ENCODE measurements at places on chromosomes 13 and 19.

GRCh38 chr13:80486402-80486801 lies 145.5 kb upstream of the SPRY2 start:
- no peak for DNase-seq

DNA sequence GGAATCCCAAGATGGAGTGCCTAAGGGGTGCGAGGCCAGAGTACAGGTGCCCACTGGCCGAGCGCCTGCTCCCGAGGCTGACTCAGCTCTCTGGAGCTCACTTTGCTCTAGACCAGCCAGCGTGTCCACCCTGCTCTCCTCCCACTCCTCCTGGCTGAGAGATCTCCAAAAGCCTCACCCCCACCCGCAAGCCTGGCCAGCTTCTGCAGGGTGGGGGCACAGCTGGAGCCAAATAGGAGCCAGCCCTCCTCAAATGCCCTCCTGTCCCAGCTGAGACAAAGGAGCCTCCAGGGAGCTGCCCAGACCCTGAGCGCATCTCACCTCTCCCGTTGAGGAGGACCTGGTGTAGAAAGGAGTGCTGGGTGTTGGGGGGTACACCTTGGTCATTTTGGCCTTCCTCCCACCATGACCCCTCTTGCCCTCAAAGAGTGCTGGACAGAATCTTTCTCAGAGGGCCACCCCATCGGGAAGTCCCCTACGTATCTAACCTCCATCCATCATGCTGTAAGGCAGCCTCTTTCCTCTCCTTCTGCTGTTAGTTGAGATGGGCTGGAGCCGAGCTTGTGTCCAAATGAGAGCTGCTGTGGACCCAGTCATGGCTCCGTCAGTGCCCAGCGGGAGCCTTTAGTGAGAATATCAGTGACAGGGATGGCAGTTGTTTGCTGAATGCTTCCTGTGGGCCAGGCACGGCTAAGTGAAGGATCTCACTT lies 123.9 kb upstream of the VSTM2B start:
- DNase-seq, result no peak

- DNase-seq, result no peak
Observed at GRCh38 chr13:20192158-20192835, 441 bp downstream of the GJB2 start.

GRCh38 chr13:79312340-79312855 lies 93.7 kb downstream of the RBM26 start:
- no peak for DNase-seq

GRCh38 chr13:84137292-84137691 lies 255.0 kb upstream of the SLITRK1 start:
- DNase-seq, result peak; percentile 37

- no peak for DNase-seq
Observed at GRCh38 chr13:32894589-32895001, 121.6 kb upstream of the KL start.

- DNase-seq, result no peak
Observed at GRCh38 chr19:46189971-46190888, 39.3 kb upstream of the IGFL1 start.

GRCh38 chr19:45667620-45668341 lies at the start of gene GIPR:
TSS of gene GIPR (plus strand) at chr19:45668221. CDS start at chr19:45669521, 1,300 bp downstream.
- peak; percentile 24 for DNase-seq

- peak; percentile 68 for DNase-seq
Observed at GRCh38 chr13:113448885-113449692, 4.2 kb downstream of the ADPRHL1 start.

DNA sequence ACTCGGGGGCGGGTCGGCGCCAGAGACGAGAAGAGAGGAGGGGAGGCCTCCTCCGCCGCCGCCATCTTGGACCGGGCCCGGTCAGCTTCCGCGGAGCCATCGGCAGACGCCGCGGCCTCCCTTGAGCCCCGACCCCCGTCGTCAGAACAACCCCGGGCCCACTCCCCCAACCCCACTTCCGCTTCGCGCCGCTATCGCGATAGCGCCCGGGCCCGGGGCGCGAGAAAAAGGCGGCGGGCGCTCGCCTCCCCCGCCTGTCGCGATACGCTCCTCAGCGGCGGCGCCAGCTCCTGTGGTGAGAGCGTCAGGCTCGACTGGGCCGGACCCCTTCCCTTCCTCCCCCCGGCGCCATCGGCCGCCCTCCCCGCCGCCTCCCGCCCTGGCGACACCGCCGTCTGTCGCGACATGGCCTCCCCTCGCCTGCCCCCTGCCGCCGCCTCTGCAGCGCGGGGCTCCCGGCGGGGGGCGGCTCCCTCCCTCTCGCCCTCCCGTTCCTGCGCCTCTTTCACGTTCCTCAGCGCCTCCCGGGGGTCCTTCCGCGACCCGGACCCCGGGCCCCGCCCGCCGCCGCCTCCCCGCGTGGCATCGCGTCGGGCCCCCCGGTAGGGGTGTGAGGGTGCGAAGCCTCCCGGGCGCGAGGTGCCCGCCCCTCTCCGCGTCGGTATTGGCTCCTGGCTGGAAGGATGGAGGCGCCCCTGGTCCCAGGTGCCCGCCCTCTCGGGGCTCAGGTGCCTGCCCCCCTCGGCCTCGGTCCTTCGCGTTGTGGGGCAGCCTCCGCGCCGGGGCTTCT lies at the start of gene CNOT3:
Gene CNOT3 (plus strand): TSS at position 64 of the 790 bp plus-strand sequence. CDS start 5,217 bp downstream, outside the sequence.
- DNase-seq, result peak; percentile 18

DNA sequence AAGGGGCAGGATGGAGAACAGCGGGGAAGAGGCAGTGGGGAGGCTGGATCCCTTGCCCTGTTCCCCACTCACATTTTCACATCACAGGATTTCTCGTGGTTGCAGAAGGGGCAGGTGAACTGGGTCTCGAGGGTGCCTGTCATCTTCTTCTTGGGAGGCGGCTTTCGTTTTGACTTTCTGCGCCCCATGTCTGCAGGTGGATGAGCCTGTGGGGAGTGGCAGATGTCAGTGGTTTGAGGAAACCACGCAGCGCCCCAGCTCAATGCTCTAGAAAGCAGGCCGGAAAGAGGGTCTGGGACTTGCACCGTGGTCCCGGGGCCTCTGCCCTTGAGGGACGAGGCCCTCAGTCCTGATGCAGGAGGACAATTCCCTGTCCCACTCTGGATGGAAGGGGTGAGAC lies 4.9 kb downstream of the ELOF1 start:
- DNase-seq, result no peak

DNA sequence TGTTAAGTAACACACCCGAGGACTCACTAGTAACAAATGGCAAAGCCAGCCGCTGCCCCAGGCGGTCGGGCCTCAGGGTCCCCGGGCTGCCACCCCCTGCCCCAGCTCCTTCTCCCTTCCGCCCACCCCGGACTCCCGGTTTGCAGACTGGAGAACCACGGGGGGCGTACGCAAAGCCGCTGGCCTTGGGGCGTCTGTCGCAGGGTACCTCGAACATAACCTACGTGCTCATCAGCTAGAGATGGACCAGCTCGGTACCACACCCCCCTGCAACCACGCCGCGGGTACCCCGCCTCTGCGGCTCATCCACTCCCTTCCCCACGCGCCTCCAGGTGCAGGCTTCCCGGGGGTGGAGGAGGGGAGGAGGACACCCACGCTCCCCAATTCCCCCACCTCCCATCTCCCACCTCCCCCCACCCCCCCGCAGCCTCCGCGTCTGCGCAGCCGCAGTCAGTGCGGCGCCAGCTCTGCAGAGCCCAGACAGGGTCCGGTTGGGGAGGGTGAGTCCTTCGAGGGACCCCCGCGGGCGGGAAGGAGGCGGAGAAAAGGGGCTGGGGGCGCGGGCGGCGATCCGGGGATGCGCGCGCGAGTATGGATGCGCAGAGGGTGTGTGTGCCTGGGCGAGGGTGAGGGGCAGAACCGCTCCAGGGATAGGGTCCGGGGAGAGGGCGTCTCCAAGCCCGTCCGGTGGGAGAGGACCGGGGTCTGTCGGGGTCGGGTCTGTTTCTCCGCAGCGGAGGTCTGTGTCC lies at the start of gene SMIM17:
Gene SMIM17 (plus strand): TSS at position 449 of the 749 bp plus-strand sequence. CDS start 2,509 bp downstream, outside the sequence.
- no peak for DNase-seq

DNA sequence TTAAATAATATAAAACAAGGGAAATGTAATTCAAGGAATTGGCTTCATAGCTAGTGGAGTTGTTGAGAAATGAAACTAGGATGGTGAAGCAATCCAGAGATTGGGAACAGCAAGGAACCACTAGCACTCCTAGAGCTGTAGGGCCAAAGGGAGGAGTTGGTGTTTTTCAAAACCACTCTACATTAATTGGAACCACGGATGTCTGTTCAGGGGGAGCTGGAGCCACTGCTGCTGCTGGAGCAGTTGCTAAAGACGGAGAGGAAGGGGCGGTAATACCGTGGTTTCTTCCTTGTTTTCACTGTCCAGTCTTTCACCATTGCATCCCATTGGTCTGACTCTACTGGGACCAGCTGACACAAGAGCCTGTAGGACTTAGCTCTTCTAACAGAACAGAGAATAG lies 8.5 kb downstream of the DNAJC15 start:
- no peak for DNase-seq

DNA sequence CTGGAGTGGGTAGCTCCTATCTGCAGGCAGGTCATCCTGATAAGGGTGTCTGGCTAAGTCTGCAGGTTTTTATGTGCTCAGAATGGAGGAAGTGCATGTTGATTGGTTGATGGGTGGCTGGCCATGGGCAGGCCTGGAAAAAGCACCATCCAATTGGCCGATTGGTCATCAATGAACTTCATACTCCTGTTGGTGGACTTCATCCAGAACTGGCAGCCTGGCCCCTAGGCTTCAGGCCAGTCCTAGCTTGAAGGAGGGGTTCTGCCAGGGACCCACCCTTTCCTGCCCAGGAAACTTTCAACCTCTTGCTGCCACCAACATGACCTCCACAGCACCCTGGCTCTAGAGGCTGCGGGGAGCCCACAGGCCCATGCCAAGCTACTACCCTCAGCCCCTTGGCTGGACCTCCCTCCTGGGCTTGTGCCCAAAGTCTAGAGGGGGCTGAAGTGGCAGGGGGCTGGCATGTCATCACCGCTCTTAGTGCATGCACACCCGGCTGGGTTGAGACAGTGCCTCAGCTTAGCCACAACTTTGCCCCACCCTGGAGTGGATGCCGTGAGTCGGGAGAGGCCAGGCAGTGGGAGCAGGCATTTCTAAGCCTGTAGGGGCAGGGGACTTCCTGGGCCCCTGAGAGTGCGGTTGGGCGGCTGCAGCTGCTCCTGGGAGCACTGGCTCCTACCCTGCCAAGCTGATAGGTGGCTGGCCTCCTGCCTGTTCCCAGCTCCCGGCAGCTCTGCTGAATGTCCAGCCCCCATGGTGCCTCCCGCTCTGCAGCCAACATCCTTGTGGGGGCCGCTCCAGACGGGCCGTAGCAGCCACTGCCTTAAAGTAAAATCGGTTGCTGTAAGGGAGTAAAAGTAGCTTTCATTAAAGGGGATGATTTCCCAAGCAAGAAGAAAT lies 13.2 kb downstream of the DNAJC15 start:
- DNase-seq, result no peak

GRCh38 chr19:30492586-30493270 lies 120.5 kb downstream of the ZNF536 start:
- DNase-seq, result no peak

DNA sequence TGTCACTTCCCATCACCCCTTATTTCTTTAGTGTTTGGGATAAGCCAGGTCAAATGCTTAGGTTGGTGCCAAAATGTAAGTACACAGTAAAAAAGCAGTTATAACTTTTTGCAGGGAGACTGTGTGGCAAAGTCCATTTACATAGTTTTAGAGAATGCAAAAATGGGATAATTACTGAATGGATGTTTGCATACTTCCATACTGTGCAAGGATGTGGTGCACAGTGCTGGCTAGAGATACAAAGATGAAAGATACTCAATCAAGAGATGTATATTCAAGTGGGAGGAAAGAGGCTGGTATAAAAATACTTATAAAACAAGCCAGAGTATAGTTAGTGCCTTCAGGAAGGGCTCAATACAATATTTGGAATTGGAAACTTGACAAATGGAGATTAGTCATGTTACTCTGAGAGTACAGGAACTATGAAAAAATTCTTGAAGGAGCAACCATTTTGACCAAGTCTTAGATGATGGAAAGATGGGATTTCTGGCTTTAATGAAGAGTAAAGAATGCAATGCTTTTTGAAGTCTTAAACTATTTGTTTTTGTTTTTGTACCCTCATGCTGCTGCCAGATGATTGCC lies 8.0 kb downstream of the PDS5B start:
- no peak for DNase-seq

DNA sequence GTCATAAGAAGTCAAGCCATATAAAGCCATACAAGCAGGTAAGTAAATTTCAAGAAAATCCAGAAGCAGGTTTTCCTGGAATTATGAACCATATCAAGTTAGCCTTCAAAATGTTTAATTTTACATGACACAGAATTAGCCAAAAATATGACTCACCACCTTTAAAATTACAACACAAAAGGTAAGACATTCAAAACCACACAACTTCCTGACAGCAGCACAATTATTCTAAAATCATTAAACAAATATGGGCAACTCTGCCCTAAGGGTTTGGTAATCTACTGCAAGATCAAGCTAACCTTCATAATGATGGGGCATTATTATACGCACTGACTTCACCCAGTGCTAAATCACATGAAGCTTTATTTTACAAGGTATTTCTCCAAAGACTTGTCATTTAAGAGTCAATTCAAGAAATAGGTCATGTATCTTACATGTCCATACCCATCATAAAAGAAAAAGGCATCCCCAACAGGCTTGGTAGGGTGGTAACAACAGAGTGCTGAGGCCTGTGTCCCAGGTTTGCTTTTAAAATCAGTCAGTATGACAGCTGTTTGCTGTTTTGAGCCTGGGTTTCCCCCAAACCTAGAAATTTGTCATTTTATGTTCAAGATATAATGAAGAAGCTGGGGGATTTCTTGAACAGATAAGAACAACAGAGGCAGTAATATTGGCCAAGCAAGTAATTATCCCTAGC lies 15.2 kb downstream of the RCBTB1 start:
- no peak for DNase-seq

DNA sequence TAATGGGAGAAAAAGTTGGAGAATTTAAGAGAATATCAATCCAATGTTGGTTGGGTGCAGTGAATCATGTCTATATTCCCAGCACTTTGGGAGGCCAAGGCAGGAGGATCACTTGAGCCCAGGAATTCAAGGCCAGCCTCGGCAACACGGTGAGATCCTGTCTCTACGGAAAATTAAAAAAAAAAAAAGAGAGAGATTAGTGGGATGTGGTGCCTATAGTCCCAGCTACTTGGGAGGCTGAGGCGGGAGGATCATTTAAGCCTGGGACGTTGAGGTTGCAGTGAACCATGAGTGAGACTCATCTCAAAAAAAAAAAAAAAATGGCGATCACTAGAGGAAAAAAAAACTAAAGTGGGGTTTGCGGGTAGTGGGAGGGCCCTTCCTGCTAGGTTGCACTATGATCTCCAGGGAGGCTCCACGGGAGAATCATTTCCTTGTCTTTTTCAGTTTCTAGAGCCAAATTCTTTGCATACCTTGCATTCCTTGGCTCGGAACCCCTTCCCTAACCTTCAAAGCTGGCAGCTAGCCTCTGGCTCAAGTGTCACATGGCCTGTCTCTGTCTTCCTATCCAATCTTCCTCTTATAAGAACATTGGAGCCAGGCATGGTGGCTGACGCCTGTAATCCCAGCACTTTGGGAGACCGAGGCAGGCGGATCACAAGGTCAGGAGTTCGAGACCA lies 5.8 kb upstream of the ERCC2 start:
- DNase-seq, result no peak
